ENCODE measurements at places on chromosomes 3 and 15.

DNA sequence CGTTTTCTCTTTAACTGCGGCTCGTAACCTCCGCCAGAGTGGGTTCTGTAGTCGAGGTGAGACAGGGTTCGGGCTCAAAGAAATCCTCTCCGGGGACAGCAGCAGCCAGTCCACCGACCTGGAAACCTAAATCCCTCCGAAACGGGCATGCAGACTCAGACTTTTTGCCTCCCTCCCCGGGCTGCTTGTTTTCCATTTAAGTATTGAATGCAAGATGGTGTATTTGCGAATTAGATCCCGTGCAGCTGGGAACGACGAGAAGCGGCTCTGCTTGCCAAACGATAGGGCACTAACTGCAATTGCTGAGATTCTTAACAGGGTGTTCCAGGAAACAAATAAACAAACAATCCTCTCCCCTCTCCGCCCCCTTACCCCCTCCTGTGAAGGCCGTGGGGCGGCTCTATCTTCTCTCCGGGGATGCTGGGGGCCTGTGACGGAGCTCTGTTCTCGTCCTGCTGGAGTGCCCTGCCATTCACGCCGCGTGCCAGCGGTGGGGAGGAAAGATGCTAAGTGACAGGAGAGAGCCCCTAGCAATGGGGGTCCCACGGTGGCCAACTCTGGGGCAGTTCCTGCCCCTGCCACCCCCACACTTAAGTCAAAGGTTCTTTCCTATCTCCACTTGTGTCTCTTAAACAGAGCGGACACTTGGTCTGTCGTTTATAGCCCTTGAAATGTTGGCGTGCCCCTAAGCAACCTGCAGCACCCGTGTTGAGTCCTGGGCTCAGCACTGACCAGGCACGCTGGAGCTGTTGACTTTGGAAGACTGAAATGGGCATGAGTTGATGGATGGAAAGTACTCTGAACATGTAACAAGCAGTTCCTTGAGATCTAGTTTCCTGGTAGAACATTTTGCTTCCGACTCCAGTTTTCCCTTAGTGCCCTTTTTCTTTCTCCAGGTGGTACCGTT lies 1.3 kb upstream of the ETV5 start:
- no peak for DNase-seq

GRCh38 chr3:109920749-109921148 lies 583.4 kb upstream of the DPPA4 start:
- no peak for DNase-seq

DNA sequence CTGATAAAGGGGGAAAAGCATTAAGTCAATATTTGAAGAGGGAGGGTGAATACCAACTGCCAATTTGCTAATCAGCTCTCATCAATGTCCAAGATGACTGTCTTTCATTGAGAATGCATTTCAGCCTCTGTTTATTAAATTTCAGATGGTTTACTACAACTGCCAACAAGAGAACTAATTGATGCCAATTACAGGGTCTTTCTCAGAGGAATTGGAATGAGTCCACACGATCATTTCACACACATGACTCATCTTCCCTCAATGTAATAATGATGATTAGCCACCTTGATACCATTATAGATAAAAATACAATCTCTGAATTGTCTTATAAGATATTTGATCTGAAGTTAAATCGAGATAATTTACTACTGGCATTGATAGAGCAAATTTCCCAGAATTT lies 1274.4 kb downstream of the ROBO2 start:
- DNase-seq = no peak

DNA sequence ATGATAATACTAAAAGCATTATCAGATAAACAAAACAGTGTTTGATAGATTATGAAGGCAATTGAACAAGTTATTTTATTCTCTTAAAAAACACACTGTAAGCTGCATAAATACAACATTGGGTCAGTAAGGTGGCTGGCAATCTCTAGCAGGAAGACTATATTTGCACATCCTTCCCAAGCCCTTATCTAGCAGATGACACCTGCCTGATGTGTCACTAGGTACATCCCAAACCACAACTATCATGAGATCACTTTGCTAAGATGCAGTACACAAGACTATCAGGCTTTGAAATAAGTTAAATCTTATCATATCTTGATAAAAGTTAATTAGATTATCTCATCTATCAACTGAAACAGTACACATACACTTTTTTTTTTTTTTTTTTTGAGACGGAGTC lies 417.4 kb downstream of the MECOM start:
- no peak for DNase-seq

GRCh38 chr3:106725566-106725965 lies 651.7 kb upstream of the CCDC54 start:
- DNase-seq = no peak

Measured in T-helper 2 cell (primary cell).